ENCODE measurements at places on chromosomes 16 and 17.

DNA sequence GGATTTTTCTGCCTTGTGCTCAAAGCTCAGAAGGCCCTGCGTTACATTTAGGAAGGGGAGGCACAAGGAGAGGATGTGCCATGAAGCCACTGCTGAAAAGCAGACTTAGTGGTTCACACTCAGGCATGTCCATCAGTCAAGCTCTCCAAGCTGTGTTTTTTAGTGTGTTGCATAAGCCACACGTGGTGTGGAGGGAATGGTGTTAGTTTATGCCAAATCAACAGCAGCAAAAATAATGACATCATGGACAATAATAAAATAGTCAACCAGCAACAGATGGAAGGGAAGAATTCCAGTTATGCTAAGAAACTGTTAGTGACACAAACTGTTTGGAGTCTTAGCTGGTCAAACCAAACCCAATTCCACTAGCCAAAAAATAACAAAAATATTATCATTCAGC lies 438.3 kb downstream of the NPIPA7 start:
- no peak for DNase-seq

- no peak for DNase-seq
Observed at GRCh38 chr16:72068930-72069329, 5.9 kb downstream of the HPR start.

- no peak for DNase-seq
Observed at GRCh38 chr16:89620406-89620841, 7.0 kb downstream of the DPEP1 start.

DNA sequence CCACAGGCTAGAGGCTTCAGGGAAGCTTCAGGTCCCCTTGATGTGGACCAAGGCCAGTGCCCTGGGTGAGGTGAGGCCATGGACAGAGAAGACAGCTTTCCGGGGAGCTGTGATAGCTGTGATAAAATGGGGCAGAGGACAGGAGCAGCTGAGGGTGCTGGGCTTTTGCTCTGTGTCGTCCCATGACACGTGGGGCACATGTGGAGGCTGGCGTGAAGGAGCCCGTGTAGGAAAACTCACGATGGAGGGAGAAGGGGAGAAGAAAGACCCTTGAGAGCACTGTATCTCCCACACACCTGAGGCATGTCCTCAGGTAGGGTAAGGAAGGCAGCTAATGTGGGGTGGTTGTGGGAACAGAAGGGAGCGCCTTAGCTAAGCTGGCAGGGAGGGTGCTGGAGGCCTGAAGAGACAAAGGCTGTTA lies 21.3 kb downstream of the B9D1 start:
- no peak for DNase-seq

- no peak for DNase-seq
Observed at GRCh38 chr17:45251931-45252330, 10.0 kb downstream of the SPATA32 start.

DNA sequence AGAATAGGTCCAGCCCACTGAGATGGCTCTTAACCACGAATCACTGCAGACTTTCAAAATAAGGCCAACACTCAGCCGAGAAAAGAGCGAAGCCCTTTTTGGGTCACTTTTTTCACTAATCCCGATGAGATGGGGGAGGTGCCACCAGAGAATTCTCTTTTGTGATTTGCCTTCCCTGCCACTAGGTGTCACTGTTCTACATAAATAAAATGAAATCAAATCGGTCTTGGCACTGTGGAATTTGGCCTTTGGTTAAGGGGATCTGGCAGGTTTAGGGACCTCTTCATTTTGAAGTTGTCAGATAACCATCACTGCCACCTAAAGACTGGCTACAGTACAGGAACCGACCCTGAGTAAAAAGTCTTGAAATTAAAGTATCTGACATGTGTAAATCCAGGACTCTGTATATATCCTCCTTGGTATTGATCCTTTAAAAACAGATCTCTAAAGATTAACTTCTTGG lies 147.0 kb downstream of the HS3ST4 start:
- no peak for DNase-seq

DNA sequence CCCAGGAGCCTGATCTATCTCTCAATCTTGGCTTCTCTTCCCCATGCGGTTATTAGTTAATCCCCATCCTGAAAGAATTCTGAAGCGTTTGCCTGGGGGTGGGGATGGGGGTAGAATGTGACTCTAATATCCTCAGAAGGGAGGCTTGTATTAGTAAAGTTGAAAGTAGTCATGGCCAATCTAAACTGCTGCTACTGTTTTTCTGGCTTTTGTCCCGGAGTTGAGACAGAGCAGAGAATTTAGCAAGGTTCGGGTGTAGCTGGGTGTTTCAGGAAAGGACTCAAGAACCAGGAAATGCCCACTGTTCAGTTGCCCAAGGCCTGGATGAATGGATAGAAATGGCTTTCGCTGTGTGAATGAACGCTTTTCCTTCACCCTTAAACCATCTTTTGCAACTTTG lies 17.6 kb upstream of the ITGAM start:
- DNase-seq: no peak

DNA sequence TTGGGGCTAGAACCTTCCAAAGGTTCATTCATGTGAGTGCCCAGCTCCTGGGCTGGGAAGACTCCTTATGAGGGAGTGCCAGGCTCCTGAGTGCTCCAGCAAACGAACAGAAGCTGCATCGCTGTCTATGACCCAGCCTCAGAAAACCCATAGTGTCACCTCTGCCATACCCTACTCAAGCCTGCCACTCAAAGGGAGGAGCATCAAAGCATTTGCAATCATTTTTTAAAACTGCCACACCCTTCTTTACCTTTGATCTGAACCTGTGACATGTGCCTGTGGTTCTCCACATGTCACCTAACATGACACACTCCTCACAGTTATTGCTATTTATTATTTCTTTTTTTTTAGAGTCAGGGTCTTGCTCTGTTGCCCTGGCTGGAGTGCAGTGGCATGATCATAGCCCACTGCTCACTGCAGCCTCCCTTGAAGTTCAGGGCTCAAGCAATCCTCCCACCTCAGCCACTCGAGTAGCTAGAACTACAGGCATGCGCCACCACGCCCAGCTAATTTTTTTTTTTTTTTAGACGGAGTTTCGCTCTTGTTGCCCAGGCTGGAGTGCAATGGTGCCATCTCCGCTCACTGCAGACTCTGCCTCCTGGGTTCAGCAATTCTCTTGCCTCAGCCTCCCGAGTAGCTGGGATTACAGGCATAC lies 7.3 kb upstream of the KDM8 start:
- no peak for DNase-seq

DNA sequence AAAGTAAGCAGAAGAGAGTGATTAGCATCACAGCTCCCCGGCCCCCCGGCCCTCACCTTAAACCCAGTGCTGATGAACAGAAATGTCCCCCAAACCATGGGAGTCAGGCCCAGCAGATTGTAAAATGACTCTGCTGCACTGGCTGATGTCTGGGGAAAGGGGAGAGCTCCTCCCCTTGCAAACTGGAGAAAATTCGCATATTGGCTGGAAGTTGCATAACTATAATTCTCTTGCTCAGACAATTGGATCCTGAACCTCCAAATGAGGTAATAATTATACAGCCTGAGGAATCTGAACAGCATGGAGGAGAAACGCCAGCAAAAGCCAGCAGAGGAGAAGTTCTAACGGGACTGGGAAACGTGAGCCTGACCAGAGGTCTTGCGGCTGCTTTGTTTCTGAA lies 109.7 kb downstream of the C16orf95 start:
- DNase-seq: no peak

DNA sequence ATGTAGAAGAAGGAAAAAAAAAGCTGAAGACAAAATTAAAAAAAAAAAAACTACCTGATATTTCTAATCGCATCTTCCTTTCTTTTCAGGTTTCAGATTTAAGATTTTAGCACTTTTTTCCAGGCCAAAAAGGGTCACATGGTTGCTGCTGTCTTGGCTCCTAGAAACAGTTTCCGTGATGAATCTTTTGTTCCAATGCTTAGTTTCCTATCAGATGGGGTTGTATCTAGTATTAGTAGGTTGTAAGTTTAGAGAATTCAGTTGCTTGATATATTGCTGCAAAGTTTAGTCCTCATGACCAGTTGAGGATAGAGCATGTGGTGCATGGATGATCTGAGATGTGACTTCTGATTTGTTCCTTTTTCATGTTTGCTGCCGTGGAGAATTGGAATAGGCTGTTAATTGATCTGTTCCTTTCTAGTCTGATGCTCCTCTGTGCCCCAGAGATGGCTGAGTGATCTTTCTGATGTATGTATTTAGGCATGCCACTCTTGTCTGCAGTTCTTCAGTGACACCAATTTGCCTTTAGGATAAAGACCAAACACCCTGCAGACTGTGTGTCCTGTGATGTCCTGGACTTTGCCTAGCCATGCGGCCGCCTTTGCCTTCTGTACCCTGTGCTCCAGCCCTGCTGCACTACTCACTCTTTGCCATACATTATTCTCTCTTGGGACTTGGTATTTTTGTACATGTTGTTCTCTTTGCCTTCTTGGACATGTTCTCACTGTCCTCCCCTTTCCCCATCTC lies 94.0 kb downstream of the MRTFB start:
- DNase-seq: no peak

DNA sequence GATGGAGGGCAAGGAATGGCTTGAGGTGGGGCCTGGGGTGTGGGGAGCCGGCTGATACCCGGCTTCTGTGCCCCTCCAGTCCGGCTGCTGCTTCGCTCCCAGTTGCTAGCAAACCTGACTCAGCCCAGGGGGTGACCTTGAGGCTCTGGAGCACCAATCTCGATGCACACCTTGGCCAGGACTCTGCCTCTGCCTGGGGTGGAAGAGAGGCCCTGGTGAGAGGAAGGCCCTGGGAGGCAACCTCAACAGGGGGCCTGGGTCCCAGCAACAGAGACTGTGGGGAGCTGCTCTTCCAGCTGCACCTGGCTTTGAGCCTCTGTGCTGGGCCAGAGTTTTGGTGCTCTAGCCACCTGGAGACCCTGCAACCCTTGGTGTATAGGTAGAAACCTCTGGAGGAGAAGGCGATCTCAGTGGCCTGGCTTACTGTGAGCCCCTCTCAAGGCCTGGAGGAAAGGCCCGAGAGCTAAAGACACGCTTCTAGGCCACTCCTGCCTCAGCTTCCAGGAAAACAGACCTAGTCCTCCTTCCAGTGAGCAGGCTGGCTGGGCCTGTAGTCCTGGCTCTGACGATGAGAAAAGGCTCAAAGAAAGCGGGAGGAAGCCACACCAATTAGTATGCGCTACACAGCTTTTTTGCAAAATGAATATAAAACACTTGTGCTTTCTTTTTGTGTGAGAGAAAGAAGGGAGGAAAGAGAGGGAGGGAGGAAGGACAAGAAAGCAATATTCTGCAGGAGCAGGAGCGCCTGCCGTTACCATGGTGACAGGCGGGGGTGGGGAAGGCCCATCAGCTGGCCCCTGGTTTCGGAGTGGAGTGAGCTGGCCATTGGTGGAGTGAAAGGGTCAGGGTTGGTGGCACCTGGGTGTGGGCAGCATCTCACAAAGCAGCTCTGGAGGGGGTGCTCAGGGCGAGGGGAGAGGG lies 51.0 kb downstream of the VAC14 start:
- no peak for DNase-seq

GRCh38 chr16:11890231-11890965 lies 25.4 kb downstream of the GSPT1 start:
- no peak for DNase-seq

DNA sequence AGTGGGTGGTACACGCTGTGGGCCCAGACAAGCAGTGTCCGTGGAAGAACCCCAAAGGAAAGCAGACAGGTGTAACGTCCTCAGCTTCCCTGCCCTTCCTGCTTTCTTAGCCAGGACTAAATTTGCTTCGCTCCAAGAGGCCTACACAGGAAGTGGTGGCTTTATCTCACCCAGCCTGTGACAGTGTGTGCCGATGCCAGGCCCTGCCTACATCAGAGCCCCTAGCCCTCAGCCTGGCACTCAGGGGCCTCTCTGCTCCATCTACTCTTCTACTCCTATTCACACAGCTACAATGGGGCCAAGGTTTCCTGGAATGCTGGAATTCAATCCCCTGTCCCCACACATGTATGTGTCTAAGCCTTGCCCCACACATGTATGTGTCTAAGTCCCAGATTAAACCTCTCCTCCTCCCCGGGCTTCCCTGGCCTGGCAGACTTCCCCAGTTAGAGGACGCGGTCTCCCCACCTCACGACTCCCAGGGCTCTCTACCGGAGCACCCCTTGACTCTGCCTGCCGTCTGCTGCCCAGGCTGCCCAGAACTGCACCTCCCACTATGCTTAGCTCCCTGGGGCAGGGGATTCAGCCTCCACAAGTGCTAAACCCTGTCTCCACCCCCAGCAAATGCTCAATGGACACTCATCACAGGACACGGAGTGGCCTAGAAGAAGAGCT lies 8.2 kb downstream of the PGAP3 start:
- DNase-seq: no peak

GRCh38 chr17:37673386-37673785 lies 30.1 kb upstream of the DDX52 start:
- DNase-seq: no peak

DNA sequence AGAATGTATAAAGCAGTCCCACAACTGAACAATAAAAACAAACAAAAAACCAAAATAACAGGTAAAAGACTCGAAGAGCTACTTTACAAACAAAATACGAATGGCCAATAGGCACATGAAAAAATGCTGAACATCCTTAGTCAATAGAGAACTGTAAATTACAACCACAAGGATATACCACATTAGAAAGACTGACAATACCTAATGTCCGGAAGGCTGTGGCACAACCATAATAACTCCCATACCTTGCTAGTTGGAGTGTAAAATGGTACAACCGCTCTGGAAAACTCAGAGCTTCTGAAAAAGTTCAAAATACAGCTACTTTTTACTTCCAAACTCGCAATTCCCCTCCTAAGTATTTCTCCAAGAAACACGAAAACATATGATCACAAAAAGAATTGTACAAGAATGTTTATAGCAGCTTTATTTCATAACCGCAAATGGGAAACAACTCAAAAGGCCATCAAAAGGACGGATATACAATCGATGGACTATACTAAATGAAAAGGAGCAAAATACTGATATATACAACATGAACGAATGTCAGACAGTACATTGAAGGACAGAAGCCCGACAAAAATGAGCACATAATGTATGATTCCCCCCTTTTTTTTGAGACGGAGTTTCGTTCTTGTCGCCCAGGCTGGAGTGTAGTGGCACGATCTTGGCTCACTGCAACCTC lies 2.3 kb downstream of the TP53 start:
- DNase-seq: no peak

DNA sequence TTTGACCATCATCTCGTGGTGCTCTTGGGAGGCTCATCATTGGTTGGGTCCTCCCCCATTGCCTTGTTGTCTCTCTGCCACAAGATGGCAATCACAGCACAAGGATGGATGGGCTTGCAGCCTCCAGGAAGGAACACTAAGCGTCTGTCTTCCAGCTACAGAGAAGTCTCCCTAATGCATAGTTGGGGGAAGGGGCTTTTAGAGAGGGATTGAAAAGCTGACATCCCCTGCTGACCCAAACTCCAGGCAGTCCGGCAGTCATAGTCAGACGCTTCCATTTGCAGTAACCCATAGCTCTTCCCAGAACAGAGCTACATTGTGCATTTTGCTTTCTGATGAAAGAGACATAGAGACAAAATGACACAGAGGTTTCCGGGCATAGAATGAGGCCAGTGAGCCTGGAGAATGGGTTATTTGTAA lies 111.4 kb downstream of the UTP18 start:
- DNase-seq: no peak

Data from coronary artery (tissue), 2 donors.